GM23248 (cell line): ENCODE measurements at places on chromosomes 7 and 10. TPM values are rescaled to one million over a fixed set of nuclear protein-coding genes. Genes with fewer than 3 reads are reported as not detected.

Gene TEX36
- total RNA-seq = 0.76 TPM in 1 of 2 replicates, not detected in the other

- DNase-seq = no peak
Measured at GRCh38 chr7:151869968-151870918, 6.7 kb downstream of the PRKAG2 start.

Gene ASCC1
- 21.5 and 25.2 TPM in 2 replicates for total RNA-seq

DNA sequence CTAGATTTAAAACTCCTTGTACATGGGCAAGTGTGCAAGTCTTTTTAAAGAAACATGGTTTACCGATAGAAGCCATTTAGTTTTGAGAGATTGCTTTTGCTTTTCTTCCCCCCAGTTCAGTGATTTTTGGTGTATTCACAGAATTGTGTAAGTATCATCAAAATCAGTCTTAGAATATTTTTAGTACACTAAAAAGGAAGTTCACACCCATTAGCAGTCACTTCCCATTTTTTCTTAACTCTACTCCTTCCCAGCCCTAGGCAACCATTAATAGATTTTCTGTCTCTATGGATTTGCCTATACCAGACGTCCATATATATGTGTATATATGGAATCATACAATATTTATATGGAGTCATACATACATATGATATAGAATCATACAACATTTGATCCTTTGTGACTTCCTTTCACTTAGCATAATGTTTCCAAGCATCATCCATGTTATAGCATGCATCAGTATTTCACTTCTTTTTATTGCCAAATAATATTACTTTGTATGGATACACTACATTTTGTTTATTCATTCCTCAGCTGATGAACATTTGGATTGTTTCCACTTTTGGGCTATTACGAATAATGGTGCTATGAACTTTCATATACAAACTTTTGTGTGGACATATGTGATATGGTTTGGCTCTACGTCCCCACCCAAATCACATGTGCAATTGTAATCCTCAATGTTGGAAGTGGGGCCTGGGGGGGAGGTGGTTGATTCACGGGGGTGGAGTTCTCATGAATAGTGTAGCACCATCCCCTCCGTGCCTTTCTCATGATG is 16.5 kb upstream of the ARL4A start:
- DNase-seq = no peak

Gene PLAC9
- total RNA-seq = 8.8 and 19.6 TPM in 2 replicates

- peak; percentile 80 for DNase-seq
Measured at GRCh38 chr10:29857843-29858701, 201.3 kb downstream of the JCAD start.

GRCh38 chr7:73521636-73522104 is 423 bp downstream of the BAZ1B start:
- DNase-seq = peak; percentile 74

GRCh38 chr7:137306748-137307147 is 36.8 kb downstream of the PTN start:
- DNase-seq = no peak

DNA sequence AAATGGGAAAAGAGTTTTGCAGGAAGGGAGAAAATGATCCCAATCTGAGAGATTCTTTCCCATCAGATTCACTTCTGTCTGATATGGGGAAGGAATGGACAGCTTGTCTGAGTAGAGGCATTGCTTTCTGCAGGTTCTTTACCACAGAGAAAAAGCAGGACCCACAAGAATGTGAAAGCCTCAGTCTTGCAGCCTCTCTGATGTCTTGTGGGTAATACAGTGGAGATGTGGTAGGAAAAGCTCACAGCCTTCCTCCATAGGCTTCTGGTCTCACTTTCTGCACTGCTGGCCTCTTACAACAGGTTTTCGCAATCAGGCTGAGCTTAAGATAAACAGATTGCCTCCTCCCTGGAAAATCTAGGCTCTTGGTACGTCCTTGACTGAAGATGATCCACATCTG is 551 bp downstream of the IFIT1 start:
- peak; percentile 85 for DNase-seq

Gene SH2B2
- total RNA-seq = 0.86 and 7.1 TPM in 2 replicates

- no peak for DNase-seq
Measured at GRCh38 chr7:144036302-144036885, 12.4 kb upstream of the OR2A5 start.

DNA sequence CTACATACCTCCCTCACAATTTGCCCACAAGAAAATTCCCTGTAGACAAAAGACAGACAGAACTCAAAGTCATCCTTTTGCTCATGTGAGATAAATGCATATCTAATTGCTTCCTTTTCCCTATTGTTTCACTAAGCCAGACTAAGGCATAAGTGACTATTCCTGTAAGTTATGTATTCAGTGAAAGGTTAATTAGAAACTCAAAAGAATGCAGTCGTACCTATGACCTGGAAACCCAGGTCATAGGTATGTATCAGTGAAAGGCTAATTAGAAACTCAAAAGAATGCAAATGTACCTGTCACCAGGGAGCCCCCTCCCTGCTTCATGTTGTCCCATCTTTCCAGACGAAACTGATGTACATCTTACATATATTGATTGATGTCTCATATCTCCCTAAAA is 10.3 kb upstream of the GARS1 start:
- no peak for DNase-seq

GRCh38 chr10:71802235-71802634 is 28.9 kb upstream of the VSIR start:
- DNase-seq = no peak

Gene PLA2G12B
- total RNA-seq = not detected in 2 replicates
